ENCODE measurements at places on chromosomes 7 and 10.
A peak's percentile ranks its signal among the peaks of the same experiment; 100 is the strongest.

GRCh38 chr10:78752708-78753107, 316.1 kb upstream of the ZMIZ1 start:
- no peak for DNase-seq

GRCh38 chr10:1706711-1707110, 30.6 kb downstream of the ADARB2 start:
- DNase-seq, result no peak

GRCh38 chr10:88508796-88509195, 74.3 kb downstream of the RNLS start:
- DNase-seq, result no peak

GRCh38 chr10:45544191-45544590, 128.4 kb downstream of the ZFAND4 start:
- DNase-seq, result no peak

DNA sequence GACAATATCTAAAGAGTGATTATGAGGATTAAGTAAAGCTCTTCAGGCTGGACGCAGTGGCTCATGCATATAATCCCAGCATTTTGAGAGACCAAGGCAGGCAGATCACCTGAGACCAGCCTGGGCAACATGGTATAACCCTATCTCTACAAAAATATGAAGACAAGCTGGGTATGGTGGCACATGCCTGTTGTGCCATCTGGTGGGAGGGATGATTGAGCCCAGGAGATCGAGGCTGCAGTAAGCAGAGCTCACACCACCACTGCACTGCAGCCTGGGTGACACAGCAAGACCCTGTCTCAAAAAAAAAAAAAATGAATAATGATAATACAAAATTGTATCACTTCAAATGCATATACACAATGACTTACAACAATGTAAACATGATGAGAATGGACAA, 195.6 kb upstream of the AUTS2 start:
- no peak for DNase-seq

- no peak for DNase-seq
Observed at GRCh38 chr7:17304926-17305325, 6.5 kb downstream of the AHR start.

- DNase-seq, result peak; percentile 79
Observed at GRCh38 chr7:988426-988911, 5.5 kb downstream of the CYP2W1 start.

DNA sequence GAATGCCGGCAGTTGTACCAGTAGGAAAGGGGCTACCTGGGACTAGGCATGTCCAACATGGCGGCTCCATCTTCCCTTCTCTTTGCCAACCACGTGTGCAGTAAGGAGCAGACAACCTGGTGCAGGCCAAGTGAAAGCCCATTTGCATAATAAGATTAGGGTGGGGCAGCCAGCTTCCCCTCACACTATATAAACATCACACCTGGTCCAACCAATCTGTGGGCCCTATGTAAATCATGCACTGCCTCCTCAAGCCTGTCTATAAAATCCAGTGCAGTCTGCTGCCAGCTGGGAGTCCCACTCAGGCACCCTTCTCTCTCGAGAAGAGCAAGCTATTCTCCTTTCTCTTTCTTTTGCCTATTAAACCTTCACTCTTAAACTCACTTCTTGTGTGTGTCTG, 429.3 kb downstream of the CALN1 start:
- no peak for DNase-seq
